ENCODE measurements at places on chromosomes 12 and 14.
A peak's percentile ranks its signal among the peaks of the same experiment; 100 is the strongest.

DNA sequence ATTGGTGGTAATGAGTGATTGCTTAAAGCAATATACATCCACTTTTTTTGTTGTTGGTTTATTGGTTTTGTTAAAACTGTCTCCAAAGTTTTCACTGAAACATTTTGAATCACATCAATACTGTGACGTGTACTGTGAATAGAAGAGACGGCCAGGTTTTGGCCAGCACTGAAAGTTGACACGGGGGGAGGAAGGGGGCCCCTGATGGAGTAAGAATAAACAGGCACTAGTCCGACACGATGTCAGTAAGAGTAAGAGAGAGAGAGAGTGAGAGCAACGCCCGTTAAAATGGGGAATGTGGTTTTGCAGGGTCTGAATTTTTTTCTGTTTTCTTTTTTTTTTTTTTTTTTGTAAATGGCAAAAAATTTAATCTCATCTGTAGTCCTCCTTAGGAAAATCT is 14.7 kb downstream of the PEBP1 start:
- no peak for DNase-seq

GRCh38 chr12:113154351-113154973 is 4.9 kb downstream of the CFAP73 start:
- no peak for DNase-seq

DNA sequence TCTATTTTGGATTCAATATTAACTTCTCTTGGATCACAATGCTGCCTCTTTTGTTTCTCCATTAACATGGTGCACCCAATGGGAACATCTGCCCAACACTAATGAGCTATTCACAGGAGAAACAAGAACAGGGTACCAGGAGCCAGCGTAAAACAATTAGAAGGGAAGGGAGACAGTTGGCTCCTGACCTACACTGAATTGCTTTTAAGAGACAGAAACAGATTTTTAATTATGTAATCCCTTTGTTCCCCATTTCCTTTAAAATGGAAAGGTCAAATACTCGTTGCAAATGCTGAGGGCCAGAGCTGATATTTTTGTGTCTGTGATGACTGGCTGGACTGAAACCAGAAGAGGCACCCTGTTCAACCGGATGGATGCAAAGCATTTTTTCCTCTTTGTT is 108.3 kb downstream of the SEC23A start:
- DNase-seq: no peak

DNA sequence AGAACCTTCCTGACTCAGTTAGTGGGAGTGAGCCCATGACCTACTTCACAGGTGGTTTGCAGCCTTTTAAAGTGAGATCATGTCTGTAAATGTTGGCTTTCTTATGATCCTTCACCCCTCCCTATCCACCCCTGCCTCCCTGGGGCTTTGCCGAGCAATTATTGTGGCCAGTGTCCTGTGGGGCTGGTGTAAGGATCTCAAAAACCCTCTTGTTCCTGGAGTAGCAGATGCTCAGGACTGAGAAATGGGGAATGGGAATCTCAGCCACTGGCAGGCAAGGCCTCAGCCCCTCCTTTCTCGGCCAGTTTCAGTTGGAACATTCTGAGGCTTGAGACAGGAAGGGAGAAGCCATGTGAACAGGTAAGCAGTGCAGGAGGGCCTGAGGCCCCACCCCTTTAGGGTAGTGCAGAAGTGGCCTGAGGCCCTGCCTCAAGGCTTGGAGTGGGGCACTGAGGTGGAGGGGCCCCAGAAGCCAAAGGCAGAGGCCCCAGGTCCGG is 53.8 kb downstream of the PLEKHG3 start:
- DNase-seq: peak; percentile 42

- DNase-seq: no peak
Observed at GRCh38 chr14:33859306-33859705, 91.6 kb downstream of the EGLN3 start.

DNA sequence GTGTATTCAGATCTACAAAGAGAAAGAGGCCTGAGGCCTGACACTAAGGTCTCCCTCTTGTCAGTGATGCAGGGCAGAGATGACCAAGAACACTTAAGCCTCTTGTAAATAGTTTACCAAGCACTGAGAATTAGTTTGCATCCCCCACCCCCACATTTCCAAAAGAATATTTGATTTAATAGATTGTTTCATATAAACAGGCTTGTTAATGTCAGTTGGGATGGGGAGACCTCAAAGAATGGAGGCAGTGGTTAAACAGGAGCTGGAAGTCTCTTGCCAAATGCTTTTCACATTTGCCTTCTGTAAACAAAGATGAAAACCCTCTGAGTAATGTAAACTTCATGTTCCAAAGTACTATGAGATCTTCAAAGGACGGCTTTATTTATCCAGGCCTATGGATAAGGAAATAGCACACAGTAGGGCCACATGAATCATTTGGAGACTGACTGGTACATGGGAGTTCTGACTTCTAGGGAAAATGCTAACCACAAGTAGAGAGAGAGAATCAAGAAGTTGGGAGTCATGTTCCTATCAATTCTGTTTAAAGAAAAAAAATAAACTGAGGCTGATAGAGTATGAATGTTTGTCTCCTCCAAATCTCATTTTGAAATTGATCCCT is 234.7 kb downstream of the ANO2 start:
- DNase-seq: no peak

DNA sequence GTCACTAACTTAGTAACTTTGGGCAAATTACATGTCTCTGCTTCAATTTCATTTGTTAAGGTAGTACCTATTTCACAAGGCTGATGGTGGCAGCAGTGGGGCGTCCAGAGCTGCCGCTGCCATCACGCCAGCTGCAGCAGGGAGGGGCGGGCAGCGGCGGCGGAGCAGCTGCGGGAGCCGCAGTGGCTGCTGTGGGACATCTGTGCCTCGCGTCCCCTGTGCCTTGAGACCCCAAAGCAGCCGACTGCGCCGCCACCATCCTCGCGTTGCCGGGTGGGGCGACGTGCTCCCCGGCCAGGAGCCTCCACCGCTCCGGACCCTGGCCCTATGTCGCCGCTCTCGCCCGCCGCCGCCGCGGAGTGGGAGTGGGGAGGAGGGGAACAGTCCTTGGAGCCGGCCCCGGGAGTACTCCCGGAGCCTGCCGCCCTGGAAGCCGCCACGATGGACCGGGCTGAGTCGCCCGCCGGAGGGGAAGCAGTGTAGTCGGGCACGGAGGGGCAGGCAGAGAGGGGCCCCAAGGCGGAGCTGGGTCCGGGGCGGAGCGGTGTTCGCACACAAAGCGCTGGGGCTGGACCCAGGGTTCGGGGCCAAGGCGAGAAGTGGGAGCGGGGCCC is 51.4 kb downstream of the A2M start:
- peak; percentile 22 for DNase-seq

GRCh38 chr14:20836668-20837338 is 34.2 kb upstream of the RNASE1 start:
- DNase-seq: peak; percentile 27

DNA sequence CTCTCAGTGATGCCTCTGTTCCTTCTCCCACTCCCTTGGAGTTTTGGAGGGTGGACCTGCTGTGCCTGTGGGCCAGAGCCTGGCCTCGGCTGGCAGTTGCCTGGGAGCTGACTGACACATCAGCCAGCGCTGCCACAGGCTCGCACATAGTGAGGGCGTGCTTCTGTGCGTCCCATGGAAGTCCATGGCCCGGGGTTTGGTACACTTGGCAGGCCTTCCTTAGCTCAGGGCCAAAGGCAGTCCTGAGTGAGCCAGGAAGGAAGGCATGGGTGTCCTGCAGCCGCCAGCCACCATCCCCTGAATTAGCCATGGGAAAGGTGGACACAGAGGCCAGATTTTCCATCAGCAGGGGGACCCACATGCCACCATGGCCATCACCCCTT is 1.1 kb upstream of the DEGS2 start:
- DNase-seq: no peak

- DNase-seq: no peak
Observed at GRCh38 chr14:90387206-90387760, 9.5 kb upstream of the CALM1 start.

DNA sequence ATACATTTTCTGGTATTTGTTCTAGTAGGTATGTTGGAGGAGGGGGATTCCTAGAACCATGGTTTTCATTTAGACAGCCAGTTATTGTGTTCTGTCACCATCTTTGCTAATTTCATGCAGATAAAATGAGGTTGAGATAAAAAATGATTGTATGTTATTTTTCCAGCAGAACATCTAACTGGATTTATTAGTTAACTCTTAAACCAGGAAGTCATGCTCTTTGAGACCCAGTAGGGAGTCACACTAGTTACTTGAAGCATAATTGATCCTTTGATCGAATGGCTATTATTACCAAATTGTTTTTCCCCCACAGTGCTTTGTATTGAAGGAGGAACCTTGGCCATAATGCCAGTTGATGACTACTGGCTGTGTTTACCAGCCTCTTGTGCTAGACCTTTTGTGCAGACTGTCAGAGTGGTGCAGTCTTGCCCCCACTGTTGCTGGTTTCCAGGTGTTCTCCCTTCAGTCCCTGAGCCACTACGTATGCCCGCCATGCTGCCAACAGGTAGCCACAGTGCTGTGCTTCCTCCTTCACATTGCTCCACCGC is 6.0 kb downstream of the EID3 start:
- DNase-seq: no peak

GRCh38 chr14:99667821-99668220 is 16.3 kb upstream of the CYP46A1 start:
- no peak for DNase-seq

DNA sequence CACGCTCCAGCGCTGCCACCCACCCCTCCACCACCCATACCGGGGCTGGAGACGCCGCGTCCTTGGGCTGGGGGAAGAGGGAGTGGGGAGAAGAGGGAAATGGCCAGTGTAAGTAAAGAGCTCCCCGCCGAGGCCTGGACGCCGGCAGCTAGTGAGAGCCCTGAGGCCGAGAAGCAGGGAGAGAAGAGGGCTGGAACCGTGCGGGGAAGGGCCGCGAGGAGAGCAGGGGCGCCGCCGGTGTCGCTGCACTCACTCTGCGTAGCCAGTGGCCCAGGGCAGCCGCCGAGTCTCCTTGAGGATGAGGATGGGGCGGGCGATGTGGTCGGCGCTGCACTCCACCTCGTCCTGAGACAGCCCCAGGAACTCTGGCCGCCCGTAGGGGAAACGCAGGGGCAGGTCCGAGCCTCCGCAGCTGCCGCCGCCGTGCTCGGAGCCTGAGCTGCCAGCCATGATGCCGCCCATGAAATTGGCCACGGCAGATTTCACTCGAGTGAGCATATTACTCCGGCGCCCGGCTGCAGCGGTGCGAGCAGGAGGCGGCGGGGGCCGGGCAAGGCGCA is 631 bp downstream of the PPM1H start:
- DNase-seq: peak; percentile 15

GRCh38 chr14:72462056-72462455 is 431.8 kb downstream of the DPF3 start:
- no peak for DNase-seq

DNA sequence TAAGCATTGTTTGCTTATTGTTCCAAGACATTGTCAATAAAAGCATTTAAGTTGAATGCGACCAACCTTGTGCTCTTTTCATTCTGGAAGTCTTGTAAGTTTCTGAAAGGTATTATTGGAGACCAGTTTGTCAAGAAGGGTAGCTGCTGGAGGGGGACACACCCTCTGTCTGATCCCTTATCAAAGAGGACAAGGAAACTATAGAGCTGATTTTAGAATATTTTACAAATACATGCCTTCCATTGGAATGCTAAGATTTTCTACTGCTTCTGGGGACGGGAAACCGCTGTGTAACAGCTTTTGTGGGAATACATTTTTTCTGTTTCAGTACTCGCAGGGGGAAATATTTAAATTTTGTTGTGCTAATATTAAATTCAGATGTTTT is 3.5 kb downstream of the FOS start:
- no peak for DNase-seq

DNA sequence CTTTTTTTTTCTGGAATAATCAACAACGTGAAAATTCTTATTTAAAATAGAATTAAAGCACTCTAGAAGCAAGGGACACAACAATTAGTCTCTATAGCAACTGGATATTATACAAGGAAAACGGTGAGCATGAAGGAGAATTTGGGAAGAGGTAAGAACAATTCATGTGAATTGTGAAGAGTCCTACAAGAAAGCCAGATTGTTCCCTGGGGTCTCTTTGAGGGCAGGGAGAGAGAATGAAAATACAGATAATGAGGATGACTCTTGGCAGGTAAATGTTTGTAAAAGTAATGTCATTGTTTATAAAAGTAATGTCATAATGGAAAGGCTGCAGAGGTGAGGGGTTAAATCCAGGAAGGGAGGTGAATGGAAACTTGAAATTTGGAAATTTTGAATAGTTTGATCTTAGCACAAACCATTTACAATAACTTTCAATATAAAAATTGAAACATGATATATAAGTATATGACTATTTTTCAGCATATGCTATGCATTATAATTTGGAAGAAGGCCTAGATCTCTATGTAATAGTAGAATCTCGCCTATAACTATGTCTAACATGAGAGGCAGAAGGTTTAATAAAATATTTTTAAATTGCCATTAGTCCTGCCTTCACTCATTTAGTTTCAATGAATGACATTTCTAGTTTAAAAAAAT is 378.8 kb upstream of the DCN start:
- no peak for DNase-seq

DNA sequence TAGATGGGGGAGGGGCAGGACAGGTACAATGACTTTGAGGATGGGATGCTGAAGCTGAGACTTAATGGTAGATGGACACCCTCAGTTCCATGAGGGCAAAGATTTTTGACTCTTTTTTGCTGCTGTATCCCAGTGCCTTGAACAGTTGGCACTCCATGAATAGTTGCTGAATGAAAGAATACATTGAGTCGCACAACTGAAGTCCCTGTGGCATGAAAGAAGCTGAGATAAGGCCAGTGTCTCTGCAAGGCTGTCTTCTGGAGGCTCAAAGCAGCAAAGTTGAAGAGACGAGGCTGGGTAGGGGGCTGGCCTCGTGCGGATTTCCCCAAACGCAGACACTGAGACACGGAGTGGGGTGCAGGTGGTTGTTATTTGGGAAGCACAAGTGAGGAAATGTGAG is 179.3 kb downstream of the ADCK1 start:
- no peak for DNase-seq

DNA sequence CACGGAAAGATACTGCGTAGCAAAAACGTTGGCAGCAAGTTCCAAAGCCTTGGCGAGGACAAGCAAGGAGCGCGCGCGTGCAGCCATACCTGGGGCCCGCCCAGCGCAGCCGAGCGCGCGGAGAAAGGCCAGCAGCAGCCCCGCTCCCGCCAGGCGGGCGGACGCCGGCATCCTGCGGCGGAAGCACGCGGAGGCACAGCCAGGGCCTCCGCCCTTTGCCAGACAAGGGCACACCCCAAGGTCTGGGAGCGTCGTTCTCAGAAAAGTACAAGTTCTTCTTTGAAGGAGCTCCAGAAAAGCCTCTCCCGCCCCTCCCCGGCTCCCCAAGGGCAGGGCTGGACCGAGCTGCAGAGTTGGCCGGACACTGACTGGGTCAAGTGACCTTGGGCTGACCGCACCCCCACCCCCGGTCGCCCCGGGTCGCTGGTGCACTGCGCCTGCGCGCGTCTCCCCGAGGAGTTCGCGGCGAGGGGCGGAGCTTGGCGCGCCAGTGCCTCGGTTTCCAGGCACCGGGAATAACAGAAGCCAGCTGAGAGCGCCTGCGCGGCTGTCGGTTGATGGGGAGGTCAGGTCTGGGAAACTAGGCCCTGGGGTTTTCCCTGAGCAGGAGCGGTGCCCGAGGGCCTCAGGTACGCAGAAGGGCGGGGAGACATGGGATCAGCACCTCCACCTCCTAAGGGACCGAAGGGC is at the start of gene ZC2HC1C:
TSS of gene ZC2HC1C (plus strand) at position 521 of the 690 bp plus-strand sequence. CDS start 933 bp downstream, outside the sequence.
- DNase-seq: peak; percentile 84
